Aortic smooth muscle cell (primary cell): ENCODE measurements at places on chromosomes 6 and 20. TPM values are rescaled to one million over a fixed set of nuclear protein-coding genes. Genes with fewer than 3 reads are reported as not detected.

RRAGD gene
- total RNA-seq, result 3.2 and 5.9 TPM in 2 replicates

CALHM5 gene
- total RNA-seq, result 11.0 and 11.8 TPM in 2 replicates

MOG gene
- not detected in 2 replicates for total RNA-seq

LYRM2 gene
- 21.4 and 22.6 TPM in 2 replicates for total RNA-seq

PSORS1C1 gene
- 0.92 and 1.1 TPM in 2 replicates for total RNA-seq

NKX2-4 gene
- not detected in 2 replicates for total RNA-seq
